ENCODE measurements at places on chromosomes 4 and X.

DNA sequence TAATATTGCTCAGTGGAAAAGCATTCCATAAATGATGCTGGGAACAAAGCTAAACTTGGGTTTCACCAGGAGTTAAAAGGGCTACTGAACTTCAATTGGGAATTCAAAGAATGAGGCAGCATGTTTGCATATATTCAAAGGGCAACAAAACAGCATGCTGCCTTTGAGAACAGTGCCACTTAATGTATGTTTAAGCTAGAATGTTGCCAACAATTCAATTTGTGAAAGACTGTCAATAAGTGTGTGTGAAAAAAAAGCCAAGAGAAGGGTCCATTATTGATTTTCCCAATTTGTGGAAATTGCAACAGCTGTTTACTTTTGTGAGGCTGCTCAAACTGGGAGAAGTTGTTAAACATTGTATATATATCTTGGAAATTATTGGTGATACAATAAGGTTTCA lies 701.9 kb upstream of the ACTRT1 start:
- DNase-seq = no peak

DNA sequence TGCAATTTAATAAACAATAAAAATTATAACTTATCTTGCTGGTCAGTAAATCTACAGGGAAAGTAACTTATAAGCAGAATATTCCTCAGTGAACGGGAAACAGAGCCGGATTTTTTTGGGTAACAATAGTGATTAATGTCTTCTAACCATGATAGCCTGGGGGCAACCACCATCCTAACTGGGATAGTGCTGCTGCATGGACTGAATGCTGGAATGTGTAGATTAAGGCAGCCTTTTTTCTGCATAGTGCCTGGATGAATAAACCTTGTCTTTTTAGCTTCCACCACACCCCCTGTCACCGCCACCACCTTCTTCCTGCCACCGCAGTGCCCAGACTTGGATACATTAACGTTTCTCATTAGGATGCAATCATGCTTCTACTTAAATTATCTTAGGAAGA lies 83.6 kb upstream of the LNX1 start:
- DNase-seq = no peak

DNA sequence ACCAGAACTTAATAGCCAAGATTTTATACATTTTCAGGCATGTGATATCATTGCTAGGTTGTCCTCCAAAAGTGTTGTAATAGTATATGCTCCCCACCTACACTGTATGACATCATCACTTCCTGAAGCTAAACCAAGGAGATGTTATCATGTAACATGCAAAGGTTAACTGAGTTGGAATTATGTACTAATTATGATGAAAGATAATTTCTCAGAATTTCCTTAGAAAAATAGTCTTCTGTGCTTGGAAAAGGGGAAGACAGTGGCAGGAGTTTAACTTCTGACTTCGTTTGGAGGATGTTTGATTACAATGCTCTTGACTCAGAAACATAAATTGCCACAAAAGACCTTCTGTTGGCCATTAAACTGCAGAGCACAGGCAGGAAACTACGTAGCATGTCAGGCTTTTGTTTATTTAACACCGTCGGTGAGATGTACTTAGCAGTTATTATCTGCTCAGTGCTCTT lies 83.6 kb upstream of the GUCY1A1 start:
- no peak for DNase-seq

- DNase-seq = peak; percentile 96
These were observed 10.3 kb upstream of the CXCL2 start for GRCh38 chr4:74109116-74109869.

- no peak for DNase-seq
These were observed 170.1 kb downstream of the SHROOM3 start for GRCh38 chr4:76605099-76605563.

GRCh38 chrX:120450163-120450562 lies 18.9 kb downstream of the LAMP2 start:
- DNase-seq = no peak

GRCh38 chr4:182567119-182567518 lies 323.9 kb downstream of the TENM3 start:
- DNase-seq = no peak

- DNase-seq = no peak
These were observed 68.5 kb downstream of the GALNT7 start for GRCh38 chr4:173237152-173237551.

- DNase-seq = no peak
These were observed 20.8 kb downstream of the LIN54 start for GRCh38 chr4:82989575-82990429.
